ENCODE measurements at places on chromosomes 6 and 20. TPM values are rescaled to one million over a fixed set of nuclear protein-coding genes. Genes with fewer than 3 reads are reported as not detected.

Gene ABHD12
- 27.9 TPM for total RNA-seq

DNA sequence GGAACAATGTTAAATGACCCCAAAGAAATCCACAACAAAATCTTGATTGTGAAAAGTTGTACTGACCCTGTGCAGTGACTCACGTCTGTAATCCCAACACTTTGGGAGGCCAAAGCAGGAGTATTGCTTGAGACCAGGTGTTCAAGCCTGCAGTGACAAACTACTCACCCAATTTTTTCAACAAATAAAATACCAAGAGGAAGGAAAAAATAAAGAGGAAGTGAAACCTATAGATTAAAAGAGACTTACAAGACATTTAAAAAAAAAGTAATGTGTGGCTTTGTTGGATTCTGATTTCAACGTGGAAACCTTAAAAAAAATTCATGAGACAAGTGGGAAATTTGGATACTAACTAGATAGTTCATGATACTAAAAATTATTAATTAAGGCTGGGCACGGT, 31.9 kb downstream of the GINS1 start:
- DNase-seq = no peak
- H3K27ac ChIP-seq = no peak overlapping the region
- H3K36me3 ChIP-seq = peaks cover 45% of the 10 kb centered on the region

Gene RRAGD
- total RNA-seq = 5.7 TPM

Gene CCN5
- total RNA-seq = not detected

DNA sequence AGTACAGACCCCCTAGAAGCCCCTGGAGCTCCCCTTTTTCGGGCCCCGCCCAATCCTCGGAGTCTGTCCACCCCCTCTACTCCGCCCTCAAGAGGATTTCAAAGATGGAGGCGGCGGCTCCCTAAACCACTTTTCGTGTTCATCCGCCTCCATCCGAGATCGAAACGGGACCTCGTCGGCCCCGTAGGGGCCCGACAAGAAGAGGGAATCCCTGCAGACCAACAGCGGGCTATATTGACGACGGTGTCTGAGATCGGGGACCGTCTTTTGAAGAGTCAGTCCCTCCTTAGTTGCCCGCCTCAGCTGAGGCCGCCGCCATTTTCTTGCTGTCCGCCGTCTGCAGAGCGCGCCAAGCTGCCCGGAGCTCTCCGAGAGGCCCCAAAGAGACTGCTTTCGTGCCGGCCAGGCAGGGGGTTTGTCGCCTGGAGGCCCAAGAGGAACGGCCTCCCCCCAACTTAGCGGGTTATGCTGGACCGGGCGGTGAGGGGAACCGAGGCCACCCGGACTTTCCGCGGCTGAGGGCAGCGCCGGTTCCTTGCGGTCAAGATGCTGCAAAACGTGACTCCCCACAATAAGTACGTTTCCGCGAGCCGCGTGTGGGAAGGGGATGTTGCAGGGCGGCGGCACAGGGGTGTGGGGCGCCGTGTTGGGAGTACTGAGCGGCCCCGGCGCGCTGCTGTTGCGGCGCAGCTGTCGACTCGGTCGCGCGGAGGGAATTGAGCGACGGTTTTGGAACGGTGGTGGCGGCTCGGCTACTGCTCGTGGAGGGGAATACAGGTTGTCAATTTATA, 4.2 kb downstream of the BRD2 start:
- DNase-seq = peak; percentile 80
- peaks cover 75% of the 10 kb centered on the region for H3K36me3 ChIP-seq
- H3K4me3 ChIP-seq = peak overlapping the region; percentile 94
- H3K4me1 ChIP-seq = peaks cover 26% of the 10 kb centered on the region
- peak overlapping the region; percentile 99 for H3K27ac ChIP-seq

DNA sequence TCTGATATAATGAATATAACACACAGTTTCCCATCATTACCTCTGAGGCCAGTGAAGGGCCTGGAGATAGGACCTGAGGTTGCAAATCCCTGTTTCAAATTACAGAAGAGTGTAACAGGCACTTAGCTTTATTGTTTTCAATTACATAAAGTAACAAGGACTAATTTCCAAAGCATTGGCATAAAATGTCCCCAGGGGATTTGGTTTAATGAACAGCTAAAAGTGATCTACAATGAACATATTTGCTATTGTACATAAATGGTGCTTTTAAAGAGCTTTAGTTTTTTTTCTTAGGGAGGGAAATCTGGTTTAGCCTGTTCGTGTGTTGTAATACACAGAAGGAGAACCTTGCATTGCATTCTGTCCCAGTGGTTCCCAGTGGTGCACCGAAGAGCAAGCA, 54.4 kb downstream of the HMGN3 start:
- H3K27me3 ChIP-seq = peaks cover 8% of the 10 kb centered on the region
- H3K4me3 ChIP-seq = no peak overlapping the region
- no peaks in the 10 kb centered on the region for H3K4me1 ChIP-seq
- DNase-seq = no peak
- no peak overlapping the region for H3K27ac ChIP-seq
- no peaks in the 10 kb centered on the region for H3K36me3 ChIP-seq

- no peaks in the 10 kb centered on the region for H3K4me1 ChIP-seq
- no peaks in the 10 kb centered on the region for H3K27me3 ChIP-seq
- no peak overlapping the region for H3K4me3 ChIP-seq
These were observed 608.2 kb downstream of the PRKN start for GRCh38 chr6:162119341-162119740.

DNA sequence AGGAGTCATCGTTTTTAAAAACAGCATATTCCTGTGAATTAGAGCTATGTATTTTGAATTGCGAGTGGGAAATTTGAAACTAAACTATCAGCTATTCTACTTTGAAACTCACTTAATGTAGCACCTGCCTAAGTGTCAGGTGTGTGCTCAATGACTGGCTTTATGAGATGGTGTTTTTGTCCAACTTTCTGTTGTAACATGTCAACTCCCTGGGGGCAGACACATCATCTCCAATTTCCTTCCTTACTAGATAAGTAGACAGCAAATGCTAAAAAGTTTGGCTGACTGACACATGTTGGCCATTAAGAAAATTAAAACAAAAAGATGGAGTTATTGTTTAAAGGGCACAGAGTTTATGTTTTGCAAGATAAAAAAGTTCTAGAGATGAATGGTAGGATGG, 226.9 kb downstream of the TFAP2B start:
- H3K27ac ChIP-seq = no peak overlapping the region
- DNase-seq = no peak
- H3K36me3 ChIP-seq = no peaks in the 10 kb centered on the region
- no peaks in the 10 kb centered on the region for H3K27me3 ChIP-seq
- H3K4me3 ChIP-seq = no peak overlapping the region

Gene BTBD3
- total RNA-seq = 1.5 TPM

- no peak within 1 kb of the TSS for H3K27ac ChIP-seq
- peaks cover 44% of the 10 kb centered on the region for H3K27me3 ChIP-seq
- DNase-seq = no peak
- H3K4me1 ChIP-seq = no peaks in the 10 kb centered on the region
- no peaks in the 10 kb centered on the region for H3K36me3 ChIP-seq
These were observed at the start of gene DOK5 for GRCh38 chr20:54475334-54476168. Gene DOK5, plus strand, starts transcription at chr20:54475593. Its CDS starts 354 bp downstream, at chr20:54475947.
